ENCODE measurements at places on chromosomes 2 and 18. TPM values are rescaled to one million over a fixed set of nuclear protein-coding genes. Genes with fewer than 3 reads are reported as not detected.

ZNF804A gene
- total RNA-seq = not detected

- no peak for DNase-seq
These were observed 61.2 kb downstream of the LRPPRC start for GRCh38 chr2:43934567-43934966.

- no peak for DNase-seq
These were observed 134.0 kb upstream of the LYPD1 start for GRCh38 chr2:132804051-132804450.

DNA sequence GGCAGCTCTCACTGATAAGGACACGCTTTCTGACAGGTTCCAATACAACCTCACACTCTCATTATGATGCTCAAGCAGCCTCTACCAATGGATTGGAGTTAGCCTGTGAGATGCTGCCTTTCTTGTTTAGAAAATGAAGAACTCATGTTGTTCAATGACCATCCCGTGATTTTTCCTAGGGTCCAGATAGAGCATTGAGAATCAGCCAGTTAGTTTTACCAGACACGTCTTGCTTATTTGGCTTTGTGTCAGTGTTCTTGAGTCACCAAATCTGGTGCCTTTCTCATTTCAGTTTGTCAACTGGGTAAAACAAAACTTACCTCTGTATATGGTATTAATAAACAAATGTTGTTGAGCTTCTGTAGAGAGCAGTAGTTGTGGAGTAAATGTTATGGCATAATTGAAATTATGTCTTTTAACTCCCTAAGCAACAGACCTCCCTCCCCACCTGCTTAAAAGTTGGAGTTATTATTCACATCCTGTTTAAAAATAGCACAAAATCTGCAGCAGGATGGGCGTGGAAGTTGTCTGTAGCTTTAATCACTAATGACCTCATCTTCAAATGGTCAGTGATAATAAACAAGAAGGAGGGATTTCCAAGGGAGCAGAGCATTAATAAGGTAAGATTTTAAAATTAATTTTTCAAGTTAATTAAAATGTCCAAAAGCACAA lies 167.3 kb downstream of the HRH4 start:
- no peak for DNase-seq

DNA sequence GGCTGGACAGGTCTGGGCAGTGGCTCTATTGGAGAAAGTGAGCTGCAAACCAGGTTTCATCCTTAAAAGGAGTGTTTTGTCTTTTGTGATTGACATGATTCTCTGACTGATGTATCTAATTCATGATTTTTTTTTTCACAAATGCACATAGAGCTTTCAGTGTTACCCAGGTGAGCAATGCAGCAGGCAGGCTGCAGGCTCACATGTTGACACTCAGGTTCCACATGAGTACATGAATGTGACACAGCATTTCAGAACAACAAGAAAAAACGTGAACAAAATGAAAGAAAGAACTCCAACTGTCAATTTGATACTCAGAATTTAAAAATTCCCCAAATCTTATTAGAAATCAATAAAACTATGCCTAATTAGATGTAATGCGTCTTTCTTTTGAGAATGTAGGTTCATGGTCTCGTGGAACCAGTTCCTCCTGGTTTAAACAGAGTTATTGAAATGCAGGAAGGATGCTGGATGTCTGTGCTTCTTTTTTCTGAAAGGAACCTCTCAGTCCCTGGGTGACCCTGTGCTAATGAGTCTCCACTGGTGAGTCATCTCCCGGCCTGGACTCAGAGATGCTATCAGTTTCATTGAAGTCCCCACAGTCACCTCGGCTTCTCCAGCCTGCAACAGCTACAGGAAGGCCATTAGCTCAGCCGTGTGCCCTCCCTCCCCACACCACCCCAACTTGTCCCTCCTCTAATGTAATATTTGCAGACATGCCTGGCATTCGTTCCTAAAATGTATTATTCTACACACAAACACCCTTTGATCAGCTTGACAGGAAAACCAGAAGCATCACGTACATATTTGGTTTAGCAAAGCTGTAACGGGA lies 430.4 kb downstream of the LPIN1 start:
- DNase-seq = no peak

Measured in progenitor cell of endocrine pancreas (in vitro differentiated cells).